DMS153 (cell line): ENCODE measurements at places on chromosomes 3 and 15.

GRCh38 chr3:124671106-124671505, 59.1 kb upstream of the UMPS start:
- DNase-seq, result no peak

DNA sequence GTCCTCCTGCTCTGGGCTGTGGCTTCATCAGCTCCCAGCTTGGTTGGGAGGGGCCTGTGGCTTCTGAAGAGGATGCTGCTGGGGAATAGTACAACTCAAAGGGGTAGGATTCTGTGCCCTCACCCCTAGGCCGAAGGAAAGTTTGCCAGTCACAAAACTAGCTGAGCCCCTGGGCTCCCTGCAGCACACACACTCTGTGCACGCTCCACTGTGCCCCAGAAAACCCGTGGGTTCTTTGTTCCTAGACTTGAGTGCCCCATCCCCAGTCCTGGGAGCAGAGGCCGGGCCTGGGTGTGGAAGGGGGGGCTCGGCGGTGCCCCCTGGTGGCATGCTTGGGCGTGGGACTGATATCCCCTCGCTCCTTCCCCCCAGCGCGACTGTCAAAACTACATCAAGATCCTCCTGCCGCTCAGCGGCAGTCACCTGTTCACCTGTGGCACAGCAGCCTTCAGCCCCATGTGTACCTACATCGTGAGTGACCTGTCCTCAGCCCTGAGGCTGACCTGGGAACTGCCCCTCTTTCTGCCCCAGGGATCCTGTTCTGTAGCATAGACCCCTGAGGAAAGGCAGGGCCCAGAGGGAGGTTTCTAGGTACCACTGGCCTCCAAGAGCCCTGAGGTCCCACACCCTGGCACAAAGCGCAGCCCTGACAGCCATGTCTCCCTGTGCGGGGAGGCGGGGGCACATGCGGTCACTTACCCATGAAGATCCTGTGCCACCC, 14.2 kb downstream of the CIB1 start:
- DNase-seq, result no peak

- no peak for DNase-seq
Observed at GRCh38 chr3:57644740-57645139, 47.6 kb upstream of the ARF4 start.

DNA sequence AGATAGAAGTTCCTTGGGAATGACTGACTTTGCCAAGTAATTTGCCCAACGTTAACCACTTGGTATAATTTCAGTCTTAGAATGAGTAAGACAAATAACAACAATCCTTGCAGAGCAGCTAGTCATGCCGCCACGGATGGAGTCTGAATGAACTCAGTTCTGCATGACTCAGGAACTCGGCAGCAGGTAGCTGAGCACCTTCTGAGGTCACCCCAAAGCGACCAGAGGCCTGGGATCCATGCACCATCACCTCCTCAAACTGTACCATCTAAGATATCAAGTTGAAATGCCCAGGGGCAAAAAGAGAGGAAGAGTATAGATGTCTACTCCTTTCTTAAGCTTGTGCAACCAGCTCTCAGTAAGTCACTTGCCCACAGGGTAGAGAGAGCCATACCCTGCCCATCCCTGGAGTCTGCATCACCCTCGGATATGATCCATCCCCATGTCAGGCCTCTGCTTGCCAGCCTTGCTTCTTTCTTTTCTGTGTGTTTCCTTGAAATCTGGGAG, 8.5 kb upstream of the CDCP1 start:
- DNase-seq, result no peak

- no peak for DNase-seq
Observed at GRCh38 chr3:64074060-64074459, 50.8 kb upstream of the PSMD6 start.

GRCh38 chr3:32499585-32499984, 3.1 kb downstream of the CMTM6 start:
- DNase-seq, result no peak

GRCh38 chr3:64489361-64490044, 198.3 kb downstream of the ADAMTS9 start:
- DNase-seq, result peak; percentile 53

GRCh38 chr15:43237842-43238470, 17.1 kb upstream of the EPB42 start:
- DNase-seq, result no peak

GRCh38 chr15:72168808-72169190, 28.8 kb downstream of the GRAMD2A start:
- DNase-seq, result no peak

GRCh38 chr15:36005542-36005941, 459.6 kb upstream of the DPH6 start:
- no peak for DNase-seq

DNA sequence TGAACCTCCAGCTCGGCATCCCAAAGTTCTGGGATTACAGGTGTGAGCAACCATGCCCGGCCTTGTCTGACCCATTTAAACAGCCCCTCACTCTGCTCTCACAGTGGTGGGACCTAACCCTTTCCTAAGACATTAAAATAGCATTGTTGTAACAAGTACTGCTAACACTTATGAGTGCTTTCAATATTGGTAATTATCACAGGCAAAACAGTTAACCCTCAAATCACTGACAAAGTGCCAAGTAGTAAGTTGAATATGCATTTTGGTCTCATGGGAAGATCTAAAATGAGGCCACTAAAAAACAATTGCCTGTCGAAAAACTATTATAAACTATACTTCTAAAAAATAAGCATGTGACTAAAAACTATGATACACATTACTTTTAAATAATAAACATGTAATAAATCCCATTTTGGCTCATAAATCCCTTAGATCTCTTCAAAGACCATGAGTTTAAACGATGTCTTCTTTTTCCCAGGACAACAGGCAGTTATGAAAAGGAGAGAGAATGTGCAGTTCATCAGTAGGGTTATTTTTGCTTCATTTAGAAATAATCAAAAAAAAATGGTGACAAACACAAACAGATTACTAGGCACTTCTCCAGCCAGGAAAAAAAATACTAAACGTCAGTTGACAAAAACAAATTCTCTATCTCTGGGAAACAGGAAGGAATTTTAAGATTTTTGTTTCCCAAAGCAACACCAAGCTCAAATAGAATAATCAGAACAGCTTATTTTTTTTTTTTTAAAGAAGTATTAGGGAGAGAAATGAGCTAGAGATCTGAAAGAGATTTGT, 95.4 kb downstream of the RFTN1 start:
- DNase-seq, result no peak

GRCh38 chr3:140748-141330, 55.7 kb upstream of the CHL1 start:
- DNase-seq, result no peak

DNA sequence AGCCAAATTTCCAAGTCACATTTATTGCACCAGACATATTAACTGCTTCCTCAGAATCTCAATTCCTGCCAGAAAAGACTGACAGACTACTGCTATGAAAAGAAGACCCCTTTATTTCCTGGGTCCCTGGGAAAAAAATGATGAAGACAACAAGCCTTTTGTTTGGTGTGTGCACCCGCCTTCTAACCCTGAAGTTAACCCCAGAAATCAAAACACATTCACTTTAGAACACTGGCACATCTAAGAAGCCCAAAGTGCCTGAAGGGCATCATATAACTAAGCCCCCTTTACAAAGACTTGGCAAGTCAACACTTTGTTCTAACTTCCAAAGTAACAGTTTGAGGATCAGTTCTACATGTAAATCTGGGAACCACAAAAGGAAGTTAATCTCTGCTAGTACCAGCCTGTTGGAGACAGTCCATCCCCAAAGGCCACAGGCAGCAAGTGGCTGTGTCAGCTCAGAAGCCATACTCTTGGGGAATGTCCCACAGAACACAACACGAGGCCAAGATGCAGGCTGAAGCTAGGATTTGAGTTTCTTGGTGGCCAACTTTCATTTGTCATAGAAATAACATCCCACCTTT, 16.3 kb upstream of the ATP1B3 start:
- DNase-seq, result no peak

DNA sequence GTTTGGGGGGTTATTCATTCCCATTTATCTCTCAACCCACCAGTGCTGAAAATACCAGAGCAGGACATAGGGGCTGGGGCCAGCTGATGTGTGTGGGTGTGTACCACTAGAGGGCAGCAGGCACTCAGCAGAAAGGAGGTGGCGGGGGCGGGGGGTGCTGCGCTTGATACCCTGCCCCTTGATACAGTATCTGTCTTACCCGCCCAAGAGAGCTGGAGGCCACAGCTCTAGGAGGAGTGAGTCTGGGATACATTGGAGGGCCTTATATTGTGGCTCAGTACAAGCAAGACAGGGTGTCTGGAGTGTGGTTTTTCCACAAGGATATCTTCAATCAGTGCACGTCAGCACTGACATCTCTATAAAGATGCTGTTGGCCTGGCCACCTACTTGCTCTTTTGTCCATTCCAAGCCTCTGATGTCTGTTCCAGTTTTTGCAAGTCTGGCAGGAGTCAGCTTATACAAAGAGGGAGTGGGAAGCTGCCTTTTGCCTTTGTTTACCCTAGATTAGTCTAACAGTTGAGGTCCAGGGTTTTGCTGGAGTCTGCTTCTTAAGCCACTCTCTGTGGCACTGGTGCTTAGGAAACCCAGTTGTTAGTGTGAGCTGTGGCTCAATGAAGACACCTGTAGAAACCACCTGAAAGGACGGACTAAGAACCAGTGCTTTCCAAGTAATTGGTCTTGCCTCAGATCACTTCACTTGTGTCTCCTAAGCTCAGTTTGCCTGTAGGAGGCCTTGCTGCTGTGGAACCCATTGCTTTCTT, 1.5 kb upstream of the RBM15B start:
- DNase-seq, result no peak

- DNase-seq, result no peak
Observed at GRCh38 chr3:123576122-123576521, 8.7 kb downstream of the HACD2 start.

GRCh38 chr15:53681056-53681455, 78.4 kb downstream of the WDR72 start:
- DNase-seq, result no peak

DNA sequence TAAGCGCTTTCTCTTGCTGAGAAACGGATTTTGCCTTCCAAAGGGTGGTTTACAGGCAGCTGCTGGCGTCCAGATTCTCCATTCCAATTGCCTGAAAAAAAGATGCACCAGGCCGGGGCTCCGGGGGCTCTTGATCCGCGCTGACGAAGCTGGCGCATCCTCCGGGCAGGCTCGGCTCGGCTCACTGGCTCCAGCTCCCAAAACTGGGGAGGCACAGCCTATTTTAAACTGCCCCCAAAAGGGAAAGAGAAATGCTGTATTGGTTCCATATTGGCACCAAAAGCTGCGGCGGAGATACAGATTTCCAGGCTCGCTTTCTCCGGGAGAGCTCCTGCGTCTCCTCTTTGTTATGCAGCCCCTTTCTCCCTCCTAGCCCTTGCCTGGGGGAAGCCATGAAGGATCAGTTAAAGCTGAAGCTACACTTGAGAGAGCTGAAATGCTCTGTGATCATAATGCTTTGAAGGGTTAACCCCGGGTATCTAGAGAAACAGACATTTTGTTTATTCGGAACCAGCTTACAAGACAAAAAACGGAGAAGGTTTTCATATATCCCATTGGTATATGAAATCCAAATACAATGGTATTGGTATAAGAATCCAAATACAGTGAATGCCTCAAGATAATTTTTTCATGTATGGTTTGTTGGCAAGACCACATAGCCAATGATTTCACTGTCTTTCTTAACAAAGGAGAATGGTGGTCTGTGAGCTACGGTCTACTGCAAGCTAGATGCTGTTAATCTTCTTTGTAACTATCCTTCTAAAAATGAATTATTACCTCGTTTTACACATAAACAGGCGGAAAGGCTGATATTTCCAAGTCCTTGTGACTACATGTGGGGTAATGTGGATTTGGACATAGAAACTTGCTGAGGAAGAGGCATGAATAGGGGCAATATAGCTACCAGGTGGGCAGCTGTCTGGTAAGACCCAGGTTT, 693 bp downstream of the CD200 start:
- no peak for DNase-seq

DNA sequence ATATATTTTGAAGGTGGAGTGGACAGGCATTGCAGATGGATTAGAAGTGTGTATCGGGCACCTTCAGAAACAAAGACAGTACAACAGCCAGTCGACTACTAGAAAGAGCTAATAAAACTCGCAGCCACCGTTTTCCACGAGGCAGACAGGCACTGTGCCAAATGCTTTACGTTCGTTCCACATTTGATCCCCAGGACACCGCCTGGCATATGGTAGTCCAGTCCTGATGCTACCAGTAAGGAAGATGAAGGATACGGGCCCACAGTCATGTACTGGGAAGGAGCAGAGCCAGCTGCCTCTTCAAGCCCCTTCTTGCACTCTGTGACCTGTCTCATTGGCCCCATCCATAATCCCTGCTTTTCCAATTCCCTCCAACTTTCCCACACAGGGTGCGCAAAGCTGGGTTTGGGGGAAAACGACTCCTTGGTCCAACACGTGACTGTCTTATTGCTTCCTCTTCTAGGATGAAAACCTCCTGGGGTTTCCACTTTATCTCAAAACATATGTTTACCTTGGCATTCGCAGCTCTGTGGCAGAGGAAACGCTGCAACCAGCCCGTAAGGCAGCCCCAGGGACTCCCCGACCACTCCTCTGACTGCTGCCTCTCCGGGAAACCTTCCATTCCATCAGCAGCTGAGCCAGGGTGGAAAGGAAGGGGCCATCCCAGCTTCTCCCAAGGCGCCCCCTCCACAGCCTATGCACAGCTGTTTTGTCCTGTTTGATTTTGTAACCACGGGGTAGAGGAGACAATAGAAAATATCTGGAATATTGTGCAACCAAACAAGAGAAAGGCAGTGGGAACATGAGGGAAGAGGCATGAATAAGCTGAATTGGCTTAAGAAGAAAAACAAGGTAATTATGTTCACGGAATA, 107.4 kb downstream of the ADAMTS17 start:
- DNase-seq, result no peak

DNA sequence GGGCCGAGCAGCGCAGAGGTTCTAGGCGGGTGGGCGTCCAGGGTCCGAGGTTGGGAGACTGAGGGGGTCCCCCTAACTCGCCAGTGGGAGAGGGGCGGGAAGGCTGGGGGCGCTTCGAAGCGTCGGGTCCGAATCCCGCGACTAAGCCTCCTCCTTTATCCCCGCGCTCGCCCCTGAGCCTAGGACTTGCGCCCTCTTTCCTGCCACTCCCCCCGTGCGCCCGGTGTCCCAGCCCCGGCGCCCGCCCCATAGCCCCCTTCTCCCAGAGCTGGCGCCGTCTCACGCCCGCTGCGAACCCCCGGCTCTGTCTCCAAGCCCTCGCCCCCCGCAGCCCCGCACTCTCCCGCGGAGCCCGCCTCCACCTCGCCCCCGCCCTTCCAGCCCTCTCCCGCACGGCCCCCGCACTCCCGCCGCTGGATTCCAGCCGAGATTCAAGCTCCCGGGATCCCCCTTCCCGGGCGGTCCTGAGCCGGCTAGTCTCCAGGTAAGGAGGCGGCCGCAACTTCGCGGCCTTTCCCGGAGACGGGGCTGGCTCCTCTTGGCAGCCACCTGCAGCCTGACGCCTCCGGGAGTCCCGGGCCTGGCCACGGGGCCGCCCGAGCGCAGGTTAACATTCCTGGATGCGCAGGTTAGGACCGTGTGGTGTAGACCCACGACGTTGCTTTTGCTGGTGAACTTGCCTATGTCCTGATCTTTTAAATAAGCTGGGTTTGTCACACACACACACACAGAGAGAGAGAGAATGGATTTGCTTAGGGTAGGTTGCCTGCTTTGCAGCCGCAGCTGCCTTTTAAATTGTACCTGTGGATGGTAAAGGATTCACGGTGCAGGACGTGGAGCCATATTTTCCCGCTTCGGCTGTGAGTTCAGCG, 563 bp downstream of the PXYLP1 start:
- DNase-seq, result no peak
